ENCODE measurements at places on chromosomes 3 and 15.

DNA sequence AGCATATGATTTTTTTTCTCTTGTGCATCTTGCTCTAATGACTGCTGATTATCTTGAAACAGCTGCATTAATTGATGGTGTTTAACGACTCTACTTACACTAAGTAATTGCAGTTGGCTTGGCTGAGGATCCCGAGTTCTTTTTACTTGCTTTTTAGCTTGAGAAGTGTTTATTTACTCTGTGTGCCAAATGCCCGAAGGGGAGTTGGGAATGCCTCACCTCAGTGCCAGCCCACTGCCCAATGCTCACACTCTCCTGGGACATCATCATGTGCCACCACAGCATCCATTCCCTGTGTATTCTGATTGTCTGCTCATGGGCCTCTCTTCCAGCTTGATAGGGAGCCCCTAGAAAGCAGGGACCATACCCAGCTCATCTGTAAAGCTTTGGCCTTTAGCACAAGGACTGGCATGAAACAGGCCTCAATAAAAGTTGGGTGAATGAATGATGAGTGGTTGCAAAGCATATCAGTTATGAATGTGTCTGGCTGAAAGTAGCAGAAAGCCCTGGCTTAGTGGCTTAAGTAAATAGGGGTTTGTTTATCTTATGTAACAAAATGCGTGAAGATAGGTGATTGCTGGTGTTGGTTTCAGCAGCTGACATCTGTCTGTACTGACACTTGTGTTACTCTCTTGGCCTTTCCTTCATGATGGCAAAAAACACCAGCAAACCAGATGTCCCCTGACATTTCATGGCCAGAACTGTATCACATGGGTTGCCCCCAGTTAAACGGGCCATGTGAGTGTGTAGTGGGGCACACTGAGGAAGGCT, 8.1 kb downstream of the PXYLP1 start:
- DNase-seq, result no peak

GRCh38 chr3:160665784-160666526, 11.0 kb upstream of the ARL14 start:
- no peak for DNase-seq

GRCh38 chr15:37059086-37059485, 41.3 kb downstream of the MEIS2 start:
- no peak for DNase-seq

DNA sequence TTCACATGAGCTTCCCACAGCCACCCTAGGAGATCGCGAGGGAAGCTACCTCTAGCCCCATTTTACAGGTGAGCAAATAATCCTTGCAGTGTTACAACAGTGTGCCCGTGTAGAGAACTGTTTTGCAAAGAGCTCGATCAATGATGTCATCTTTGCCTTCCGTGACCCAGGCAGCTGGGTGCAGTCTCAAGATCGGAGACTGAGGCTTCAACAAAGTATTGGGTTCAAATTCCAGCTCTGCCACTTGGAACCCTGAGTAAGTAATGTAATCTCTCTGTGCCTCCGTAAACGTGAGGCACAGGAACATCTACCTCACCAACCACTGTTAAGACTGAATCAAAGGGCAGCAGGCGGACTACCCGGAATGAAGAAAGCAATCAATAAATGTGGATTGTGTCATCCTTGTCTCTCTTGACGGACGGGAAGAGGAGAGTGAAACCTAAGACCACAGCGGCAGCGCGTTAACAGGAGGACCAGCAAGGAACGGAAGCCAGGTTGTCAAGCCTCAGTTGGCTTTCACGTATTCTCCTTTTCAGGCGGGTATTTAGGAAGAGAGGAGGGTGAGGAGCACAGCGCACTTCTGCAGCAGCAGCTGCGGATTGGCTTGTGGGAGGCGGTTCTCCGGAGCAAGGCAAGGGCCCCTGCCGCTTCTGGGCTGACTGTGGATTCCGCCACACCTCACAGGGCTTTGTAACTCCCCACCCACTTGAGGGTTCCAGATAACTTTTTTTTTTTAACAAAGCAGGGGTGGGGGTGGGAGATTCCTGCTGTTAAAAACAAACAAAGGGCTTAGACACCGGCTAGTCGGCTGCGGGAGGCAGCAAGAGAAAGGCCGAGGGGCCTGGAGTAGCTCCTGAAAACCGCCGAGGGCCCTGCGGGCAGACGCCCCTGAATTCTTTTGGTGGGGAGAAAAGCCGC, 1.5 kb upstream of the SMAD3 start:
- no peak for DNase-seq
